GM12891 (cell line): ENCODE measurements at places on chromosomes 2 and 18.

- DNase-seq = no peak
Measured at GRCh38 chr18:75290737-75291358, 80.3 kb downstream of the TSHZ1 start.

- no peak for DNase-seq
Measured at GRCh38 chr2:128654408-128654807, 335.7 kb upstream of the HS6ST1 start.

DNA sequence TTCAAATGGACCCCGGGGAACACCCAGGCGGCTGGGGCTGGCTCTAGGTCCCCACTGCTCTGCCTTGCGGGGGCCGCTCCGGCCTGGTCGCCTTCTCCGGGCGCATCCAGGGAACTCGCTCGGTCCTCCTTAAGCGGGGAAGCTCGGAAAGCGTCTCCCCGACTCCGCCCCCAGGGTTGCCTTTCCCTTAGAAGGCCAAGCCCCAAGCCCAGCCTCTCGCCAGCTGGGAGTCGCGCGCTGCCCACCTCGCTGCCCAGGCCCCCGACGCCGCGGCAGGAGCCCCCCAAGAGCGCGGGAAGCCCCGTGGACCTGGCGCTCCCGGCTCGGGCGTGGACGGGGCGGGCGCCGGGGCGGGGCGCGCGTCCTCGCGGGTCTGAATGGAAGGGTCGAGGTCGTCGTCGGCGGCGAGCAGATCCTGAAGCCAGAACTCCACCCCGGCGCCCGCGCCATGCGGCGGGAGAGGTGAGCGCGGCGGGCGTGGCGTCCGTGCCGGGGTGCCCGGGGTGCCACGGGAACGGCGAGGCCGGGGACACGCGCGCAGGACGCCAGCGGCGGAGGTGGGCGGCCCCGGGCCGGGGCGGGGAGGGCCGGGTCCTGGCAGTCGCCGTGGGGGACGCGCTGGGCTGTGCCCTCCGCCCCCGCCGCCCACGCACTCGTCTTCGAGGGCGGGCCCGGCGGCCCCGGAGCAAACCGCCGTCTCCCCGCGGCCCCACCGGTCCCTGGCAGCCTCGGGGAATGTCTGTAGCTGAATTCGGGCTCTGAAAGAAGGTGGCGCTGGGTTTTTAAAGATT, at the start of gene BOK:
Gene BOK (plus strand): TSS at position 214 of the 791 bp plus-strand sequence. CDS start 739 bp downstream, outside the sequence.
- DNase-seq = no peak

DNA sequence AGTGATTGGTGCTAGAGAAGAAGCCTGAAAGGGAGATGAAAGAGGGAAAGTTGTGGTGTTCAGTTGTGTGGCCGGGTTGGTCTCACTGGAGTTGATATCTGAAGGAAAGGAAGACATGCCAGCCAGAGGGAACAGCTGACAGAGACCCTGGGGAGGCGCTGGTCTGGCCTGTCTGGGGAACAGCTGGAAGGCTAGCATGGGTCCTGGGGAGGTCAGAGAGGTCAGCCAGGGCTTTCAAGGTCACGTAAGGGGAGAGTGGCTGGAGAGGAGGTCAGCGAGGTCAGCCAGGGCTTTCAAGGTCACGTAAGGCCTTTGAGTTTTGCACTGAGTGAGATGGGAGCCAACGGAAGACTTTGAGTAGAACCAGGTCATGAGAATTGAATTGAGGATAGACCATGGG, 11.0 kb downstream of the DYSF start:
- DNase-seq = no peak

- no peak for DNase-seq
Measured at GRCh38 chr18:77940566-77940965, 690.9 kb downstream of the GALR1 start.

- no peak for DNase-seq
Measured at GRCh38 chr18:24368749-24369148, 28.9 kb downstream of the OSBPL1A start.

- no peak for DNase-seq
Measured at GRCh38 chr2:215405722-215406581, 29.9 kb downstream of the FN1 start.

- DNase-seq = no peak
Measured at GRCh38 chr2:41772697-41773096, 275.1 kb upstream of the PKDCC start.

DNA sequence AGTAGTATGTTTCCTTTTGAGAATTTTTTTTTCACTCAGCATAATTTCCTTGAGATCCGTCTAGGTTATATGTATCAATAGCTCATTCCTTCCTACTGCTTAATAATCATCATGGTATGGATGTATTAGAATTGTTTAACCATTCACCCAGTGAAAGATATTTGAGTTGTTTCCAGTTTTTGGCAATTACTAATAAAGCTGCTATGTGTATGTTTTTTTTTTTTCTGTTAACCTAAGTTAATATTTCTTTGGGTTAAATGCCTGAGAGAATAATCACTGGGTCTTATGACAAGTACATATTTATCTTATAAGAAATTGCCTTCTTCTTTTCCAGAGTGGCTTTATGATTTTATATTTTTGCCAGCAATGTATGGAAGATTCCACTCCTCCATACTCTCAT, 96.4 kb upstream of the ST6GAL2 start:
- DNase-seq = no peak

DNA sequence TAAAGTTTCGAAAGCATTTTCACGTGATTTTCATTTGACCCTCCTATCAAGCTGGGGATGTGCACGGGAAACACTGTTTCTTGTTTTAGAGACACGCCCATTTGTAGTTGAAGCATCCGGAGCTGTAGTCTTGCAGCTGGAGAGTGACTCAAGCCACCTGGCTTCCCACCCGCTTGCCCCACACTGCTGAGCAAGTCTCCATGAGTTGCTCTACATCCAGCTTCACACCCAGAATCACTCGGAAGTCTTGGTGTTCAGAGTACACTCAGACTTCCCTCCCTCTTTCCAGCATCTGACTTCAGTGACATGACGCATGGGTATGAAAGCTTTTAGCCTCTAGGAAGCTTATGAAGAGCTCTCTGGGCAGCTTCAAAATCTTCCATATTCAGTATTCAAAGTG, 262.4 kb downstream of the NBAS start:
- no peak for DNase-seq

- no peak for DNase-seq
Measured at GRCh38 chr2:174610243-174610995, 12.8 kb upstream of the WIPF1 start.

DNA sequence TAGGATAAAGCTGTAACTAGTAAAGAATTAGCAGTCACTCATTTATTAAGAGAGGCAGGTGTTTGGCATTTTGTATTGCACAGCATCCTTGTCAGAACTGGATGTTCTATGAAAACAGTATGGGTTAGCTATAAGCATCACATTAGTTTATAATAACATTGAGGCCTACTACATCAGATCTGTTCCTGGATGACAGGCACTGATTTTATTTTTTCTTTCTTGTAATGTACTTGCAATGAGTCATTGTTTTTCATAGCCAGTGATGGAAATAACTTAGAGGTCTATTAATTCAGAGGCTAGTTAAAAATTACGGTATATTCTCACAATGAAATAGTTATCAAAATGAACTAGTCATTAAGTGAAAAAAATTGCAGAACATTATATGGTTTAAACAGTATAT, 13.0 kb upstream of the RMDN2 start:
- DNase-seq = no peak

DNA sequence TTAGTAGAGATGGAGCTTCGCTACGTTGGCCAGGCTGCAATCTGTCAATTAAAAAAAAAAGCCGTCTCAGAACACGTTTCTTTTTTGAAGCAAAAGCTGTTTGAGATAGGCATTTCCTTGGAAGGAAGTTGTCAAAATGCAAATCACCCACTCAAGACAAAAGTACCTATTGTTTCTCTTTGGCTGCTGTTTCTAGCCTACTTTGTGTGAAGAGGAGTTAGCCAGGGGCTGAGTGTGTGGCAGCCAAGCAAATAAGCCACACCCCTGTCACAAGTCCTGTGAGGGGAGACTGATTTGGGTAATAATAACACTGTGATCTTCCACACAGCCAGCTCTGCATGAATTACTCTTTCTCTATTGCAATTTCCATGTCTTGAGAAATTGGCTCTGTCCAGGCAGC, 47.4 kb upstream of the CDCA7 start:
- DNase-seq = peak; percentile 18

- no peak for DNase-seq
Measured at GRCh38 chr18:46560671-46561045, 96.4 kb downstream of the LOXHD1 start.

DNA sequence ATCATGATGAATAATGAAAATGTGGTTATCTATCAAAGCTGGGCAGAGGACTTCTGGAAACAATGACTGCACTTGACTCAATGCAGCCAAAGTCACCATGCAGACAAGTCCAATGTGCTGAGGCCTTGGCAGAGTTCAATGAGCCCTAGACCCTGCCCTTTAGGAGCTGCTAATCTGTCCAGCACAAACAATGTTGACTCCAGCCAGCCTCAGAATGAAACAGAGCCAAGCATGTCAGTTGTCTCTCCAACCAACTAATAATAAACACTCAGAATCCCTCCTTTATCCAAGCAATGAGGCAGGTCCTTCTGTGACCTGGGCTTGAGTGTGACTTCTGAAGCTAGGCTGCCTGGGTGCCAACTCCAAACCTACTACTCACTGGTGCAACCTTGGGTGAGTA, 270.6 kb downstream of the BCL11A start:
- DNase-seq = no peak

GRCh38 chr2:217834057-217834620, 168.7 kb downstream of the TNS1 start:
- DNase-seq = no peak

- DNase-seq = peak; percentile 60
Measured at GRCh38 chr2:437756-438393, 150.0 kb upstream of the ALKAL2 start.

- no peak for DNase-seq
Measured at GRCh38 chr2:60496956-60497355, 56.5 kb downstream of the BCL11A start.

DNA sequence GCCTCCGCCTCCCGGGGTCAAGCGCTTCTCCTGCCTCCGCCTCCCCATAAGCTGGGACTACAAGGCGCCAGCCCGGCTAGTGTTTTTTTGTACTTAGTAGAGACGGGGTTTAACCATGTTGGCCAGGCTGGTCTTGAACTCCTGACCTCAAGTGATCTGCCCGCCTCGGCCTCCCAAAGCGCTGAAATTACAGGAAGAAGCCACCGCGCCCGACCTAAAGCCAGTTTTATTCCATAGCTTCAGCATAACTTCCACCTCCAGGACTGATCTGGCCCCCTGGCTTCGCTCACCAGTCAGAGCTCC, 783 bp upstream of the TXNL4A start:
- no peak for DNase-seq

GRCh38 chr18:11019295-11020105, 129.9 kb downstream of the PIEZO2 start:
- DNase-seq = no peak

GRCh38 chr2:112187805-112188596, 49.8 kb downstream of the FBLN7 start:
- DNase-seq = peak; percentile 56
